ENCODE measurements at places on chromosomes 1 and 21. TPM values are rescaled to one million over a fixed set of nuclear protein-coding genes. Genes with fewer than 3 reads are reported as not detected.

DNA sequence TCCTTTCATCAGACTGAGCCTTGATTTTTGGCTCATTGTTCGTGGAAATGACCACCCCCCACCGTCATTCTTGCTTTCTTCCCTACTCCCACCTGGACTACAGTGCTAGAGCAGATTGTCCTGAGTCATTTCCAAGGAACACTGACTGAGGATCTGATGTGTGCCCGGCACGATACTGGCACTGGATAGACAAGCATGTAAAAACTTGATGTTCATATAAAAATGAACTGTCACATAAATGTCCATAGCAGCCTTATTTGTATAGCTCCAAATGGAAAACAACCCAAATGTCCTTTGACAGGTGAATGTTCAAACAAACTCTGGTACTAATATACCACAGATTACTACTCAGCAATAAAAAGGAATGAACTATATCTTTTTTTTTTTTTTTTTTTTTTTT lies 18.6 kb upstream of the SLC45A3 start:
- DNase-seq, result no peak

DNA sequence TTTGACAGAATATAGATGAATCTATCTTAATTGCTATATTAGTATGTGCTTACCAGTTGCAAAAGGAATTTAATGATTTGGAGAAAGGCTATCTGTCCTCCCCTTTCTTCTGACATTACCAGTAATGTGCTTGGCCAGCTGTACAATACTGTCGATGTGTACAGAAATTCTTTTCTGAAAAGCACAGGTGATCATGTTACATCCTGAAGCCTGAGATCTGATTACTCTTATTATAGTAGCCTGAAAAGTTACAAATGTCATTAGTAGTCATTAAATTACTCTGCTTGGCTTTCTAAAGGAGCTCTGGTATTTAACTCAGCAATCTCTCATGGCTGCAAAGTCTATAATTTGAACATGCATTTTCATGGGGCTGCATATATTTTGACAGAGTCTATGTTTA lies 209.8 kb downstream of the PTPRC start:
- no peak for DNase-seq

DNA sequence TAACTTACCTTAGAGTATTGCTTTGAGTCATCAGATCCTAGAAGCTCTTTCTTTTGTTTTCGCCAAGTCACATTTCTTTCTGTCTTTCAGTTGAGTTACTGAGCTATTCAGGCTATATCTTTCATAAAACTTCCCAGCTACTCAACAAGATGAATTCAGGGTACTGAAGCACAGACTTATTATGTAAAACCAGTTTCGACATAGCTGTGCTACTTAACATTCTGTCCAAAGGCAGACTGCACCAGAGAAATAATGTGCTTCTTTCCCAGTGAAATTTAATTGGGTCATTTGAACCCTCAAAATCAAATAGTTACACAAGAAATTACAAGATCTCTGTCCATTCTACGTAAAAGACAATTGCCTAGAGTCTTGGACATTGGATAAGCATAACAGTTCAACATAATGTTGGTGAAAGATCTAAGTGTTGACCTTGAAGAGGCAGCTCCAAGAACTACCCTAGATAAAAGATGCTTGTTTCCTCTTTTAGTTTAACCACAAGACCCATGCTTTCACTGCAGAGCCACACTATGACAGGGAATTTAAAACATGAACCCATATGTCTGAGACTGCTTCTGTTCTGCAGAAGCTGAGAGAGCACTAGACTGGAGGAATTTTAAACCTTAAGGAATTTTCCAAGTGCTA lies 163.2 kb downstream of the LRRC40 start:
- no peak for DNase-seq

- DNase-seq, result no peak
These were observed 4.8 kb downstream of the KIAA1614 start for GRCh38 chr1:180917306-180918065.

Gene S1PR1
- 0.91 TPM for total RNA-seq

Gene NDUFS5
- total RNA-seq, result 1,210 TPM

Data from A172 (cell line).